ENCODE measurements at places on chromosomes 16 and 17.

GRCh38 chr16:85350973-85351372 lies 238.7 kb upstream of the CIBAR2 start:
- DNase-seq = no peak

DNA sequence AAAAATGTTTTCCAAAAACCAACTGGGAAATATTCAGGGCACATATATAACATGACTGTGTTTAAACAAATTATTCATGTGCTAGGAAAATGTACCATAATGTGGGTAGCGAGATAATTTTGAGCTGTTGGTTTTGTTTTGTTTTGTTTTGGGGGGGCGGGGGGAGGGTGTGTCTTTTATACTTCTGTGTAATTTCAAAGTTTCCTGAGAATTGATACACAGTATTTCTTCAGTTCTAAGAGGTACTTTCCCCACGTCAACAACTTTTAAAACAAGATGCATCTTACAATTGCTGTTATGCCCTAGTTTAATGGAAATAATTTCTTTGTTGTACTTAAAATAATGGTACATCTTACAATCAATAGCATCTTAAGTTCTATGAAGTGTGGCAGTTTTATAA lies 99.7 kb upstream of the RPRML start:
- DNase-seq = no peak

GRCh38 chr17:60381958-60382357 lies 10.0 kb downstream of the USP32 start:
- no peak for DNase-seq

DNA sequence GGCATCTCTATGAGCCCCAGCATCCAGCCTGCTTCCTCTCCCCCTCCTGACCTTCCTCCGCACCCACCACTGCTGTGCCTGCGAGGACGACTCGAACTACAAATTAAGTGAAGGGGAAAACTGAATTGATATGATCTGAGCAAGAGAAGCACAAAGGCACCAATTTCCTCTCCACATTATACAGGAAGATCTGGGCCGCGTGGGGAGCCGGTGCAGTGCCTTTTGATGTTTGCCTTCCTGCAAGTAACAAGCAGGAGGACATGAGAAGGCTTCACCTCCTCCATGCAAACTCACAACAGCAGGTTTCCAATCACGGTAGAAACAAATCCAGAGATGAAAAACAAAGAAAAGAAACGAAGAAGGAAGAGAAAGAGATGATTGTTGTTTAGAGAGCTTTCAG lies 57.8 kb upstream of the MMP2 start:
- no peak for DNase-seq

DNA sequence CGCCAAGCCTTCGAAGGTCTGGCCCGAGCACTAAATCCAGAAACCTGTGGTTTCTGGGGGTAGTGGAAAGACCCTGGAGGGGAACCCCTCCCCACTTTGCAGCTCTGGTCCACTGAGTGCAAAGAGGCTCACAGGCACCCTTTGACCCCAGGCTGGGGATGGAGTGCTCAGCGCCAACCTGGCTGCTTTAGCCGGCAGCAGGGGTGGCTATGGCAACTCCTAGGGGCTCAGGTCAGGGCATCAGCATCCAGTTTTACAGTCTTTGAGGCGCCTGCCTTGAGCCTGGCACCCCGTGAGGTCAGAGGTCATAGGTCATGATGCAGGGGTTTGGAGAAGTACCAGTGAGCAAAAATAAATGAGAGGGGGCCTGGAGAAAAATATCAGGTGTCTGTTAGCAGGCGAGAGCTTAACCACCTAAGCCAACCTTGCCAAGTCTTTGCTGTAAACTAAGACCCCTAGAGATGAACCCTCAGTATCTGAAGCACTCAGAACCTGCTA lies 17.9 kb downstream of the CA7 start:
- DNase-seq = no peak

GRCh38 chr17:8392674-8393469 lies 4.8 kb downstream of the RNF222 start:
- no peak for DNase-seq

DNA sequence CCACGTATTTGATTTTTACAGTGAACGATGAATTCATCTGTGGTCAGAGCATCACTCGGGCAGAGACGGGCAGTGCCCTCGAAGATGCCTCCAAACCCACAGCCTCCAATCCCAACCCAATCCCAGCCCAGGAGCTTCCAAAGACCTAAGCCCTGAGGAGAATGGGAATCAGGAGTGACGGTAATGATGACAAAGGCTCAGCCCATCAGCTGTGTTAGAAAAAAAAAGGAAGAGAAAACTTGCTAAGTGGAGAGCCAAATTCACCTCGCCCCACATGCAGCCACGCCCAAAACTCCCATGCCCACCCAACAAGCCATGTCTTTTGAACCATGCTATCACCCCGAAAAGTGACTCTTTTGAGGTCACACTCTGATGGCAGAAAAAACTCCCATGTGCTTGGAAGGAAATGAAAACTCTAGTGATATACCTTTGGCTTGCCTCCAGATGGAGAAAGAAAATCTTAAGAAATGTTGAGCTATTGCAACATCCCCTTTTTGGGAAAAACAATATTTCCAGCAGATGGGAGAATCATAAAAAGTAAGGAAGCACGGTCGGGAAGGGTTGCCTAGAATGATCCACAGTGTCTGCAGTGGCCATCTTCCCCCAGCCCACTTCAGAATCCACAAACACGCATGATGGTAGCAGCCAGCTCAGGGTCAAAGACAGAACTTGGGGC lies 37.7 kb downstream of the XYLT1 start:
- DNase-seq = no peak

DNA sequence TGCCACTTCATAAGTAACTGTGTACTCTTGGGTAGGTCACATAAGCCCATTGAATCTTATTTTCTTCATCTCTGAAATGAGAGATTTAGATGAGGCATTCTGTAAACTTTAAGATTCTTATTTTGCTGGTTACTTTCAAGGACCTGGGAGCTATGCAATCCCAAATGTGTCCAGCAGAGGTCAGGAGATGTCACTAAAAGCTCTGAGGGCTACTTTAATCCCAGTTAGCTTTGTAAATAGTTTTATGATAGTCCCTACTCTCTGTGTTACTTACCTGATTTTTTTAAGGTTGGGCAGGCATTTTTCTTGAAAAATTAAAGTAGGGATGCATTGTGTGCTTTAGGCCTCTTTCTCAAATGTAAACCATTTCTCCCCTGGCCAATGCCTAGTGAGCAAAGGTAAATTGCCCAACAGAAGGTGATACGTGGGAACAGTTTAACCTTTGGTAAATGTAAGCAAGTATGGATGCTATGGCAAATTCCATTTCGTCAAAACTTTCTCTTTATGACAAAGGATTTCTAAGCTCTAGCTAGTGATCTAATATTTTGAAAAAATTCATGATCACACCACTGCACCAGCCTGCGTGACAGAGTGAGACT lies 57.1 kb upstream of the WSB1 start:
- DNase-seq = peak; percentile 62

DNA sequence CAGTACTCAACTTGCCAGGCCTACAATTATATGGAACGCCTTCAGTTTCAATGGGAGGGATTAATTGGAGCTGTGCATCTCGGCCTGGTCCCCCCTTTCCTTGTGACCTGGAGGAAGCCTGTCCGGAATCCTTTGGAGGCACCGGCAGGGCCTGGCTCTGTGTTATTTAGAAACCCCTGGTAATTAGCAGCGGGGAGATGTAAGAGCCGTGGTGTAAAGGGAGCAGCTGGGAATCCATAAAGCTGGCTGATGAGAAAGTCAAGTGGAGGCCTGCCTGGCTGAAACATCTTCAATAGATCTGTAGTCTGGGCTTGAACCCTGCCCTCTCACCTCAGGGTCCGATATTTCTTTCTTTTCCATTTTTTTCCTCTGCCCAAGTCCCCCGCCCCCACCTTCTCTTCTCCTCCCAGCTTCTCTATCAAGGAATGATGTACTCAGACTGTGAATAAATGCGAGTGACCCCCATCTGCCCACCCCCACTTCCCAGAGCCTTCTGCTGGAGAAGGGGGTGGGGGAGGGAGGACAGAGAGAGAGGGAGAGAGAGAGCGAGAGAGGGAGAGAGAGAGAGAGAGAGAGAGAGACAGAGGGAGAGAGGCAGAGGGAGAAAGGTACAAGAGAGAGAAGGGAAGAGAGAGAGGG lies 495.5 kb upstream of the ZFHX3 start:
- DNase-seq = no peak

- no peak for DNase-seq
These were observed 85.1 kb downstream of the LITAF start for GRCh38 chr16:11501632-11502031.

DNA sequence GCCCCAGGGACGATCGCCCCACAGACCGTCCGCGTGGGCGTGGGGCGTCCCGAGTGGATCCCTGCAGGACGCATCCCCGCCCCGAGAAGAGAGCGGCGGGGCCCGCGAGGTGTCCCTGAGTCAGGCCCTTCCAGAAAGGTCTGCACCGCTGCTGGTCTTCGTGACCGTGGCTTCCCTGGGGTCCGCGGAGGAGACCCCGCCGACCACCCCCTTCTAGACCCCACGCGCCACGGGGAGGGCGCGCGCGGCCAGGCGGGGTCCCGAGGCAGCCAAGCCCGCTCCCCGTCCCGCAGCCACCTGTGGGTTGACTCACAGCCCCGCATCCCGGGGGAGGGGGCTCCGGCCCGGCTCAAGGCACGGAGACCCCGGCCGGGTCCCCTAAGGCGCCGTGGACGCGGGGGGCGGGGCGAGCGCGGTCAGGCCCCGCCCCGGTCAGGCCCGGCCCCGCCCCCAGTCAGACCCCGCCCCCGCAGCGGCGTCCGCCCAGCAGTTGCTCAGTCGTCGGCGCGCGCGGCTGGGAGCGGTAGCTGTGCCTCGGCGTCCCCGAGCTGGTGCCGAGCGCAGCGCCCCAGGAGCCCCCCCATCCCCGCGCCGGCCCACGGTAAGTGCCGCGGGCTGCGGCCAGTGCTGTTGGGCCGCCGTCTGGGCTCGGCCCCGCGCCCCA lies at the start of gene BAIAP3:
BAIAP3 (plus strand) TSS at position 497 of the 664 bp plus-strand sequence. CDS start 4,905 bp downstream, outside the sequence.
- DNase-seq = no peak

- no peak for DNase-seq
These were observed 753.9 kb upstream of the EEF2KMT start for GRCh38 chr16:5851393-5851982.

DNA sequence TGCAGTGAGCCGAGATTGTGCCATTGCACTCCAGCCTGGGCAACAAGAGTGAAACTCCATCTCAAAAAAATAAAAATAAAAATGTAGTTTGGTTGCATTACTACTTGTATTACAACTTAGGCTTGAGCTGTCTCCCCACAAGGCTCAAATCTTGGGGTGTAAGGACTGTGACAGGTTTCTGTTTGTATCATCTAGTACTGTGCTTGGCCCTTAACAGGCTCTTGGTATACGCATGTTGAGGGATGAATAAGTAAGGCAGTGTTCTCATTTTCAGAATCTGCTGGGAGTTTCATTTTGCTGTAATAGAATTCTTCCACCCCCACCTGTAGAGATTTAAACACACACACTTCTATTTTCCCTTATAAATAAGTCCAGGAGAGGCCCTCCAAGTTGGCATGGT lies 289.4 kb upstream of the EEF2KMT start:
- no peak for DNase-seq

GRCh38 chr16:62014319-62014923 lies 21.8 kb downstream of the CDH8 start:
- no peak for DNase-seq

DNA sequence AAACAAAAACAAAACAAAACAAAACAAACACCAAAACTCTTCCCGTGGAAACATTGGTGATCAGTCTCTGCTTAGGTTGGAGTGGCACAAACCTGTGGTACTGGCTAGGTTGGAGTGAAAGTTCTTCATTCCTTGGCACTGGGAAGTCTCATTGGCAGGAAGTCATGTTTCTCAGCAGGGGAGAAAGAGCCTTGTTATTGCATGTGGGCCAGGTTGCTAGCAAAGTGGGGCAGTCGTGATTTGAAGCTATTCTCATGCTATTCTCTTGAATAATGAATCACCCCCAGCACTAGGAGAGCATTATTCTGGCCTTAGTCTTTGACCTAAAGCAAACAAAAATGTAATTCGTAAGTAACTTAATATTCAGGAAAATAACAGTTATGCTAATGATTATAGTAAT lies 24.3 kb upstream of the B4GALNT2 start:
- no peak for DNase-seq

GRCh38 chr17:74919440-74920305 lies 3.4 kb downstream of the USH1G start:
- DNase-seq = no peak

DNA sequence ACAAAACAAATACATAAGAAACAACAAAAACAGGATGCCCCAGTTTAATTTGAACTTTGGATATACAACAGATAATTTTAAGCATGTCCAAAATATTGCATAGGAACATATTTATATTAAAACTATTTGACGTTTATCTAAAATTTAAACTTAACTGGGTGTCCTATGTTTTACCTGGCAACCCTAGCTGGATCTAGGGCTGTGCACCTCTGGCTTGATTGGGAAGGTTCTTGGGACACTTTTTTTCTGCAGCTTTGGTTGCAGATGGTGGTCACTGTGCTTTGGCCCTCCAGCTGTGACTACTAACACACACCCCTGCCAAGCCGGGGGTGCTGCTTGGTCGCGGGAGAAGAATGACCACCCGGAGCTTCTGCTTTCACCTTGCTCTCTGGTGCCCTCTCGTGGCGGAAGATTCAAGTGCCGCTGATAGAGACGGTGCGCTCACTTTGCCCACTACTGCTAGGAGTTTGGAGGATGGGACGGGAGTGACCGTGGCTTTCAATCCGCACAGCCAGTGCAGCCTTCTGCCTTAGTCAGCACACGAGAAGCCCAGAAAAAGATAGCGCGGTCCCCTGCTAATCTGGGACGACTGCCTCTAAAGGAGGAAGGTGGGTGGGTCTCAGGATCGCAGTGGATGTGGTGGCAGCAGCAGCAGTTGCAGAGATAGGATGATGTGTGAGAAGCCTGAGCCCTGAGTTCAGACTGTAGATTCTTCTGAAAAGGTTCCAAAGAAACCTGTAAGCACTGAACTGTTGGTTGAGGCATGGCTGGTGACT lies 6.7 kb downstream of the SPACA3 start:
- DNase-seq = peak; percentile 7

- no peak for DNase-seq
These were observed 2.8 kb upstream of the ACSF3 start for GRCh38 chr16:89090669-89091426.

DNA sequence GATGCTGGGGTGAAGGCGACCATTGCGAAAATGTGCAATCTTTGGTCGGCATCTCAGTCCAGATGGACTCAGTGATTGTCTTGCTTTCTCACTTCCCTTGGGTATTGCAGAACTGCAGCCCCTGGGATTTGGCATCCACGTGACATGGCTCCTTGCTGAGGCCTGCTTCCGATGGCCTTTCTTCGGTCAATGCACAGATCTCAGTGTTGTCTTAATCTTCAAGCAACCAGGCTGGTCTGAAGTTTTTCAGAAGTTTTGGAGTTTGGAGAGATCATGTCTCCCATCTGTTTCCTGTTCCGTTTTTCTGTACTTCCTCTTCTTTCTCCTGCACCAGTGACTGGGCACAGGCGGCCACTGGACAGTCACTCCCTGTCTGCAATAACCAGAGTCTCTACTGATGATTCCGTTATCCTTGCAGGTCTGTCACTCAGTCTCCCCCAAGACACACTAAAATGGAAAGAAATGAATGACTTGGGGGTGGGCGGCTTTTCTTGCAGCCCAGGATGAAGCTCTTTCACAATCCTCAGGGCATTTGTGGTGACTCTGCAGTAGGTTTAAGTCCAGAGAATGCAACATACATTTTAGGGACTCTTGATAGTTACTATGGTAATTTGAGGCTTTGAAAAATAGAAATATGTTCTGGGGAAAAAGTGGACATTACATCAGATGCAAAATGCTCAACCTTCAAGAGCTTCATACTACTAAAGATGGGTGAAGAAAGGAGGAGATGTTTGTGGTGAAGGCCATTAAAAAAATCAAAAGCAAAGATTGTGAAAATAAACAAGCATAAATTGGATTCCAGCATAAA lies 106.3 kb upstream of the ZFHX3 start:
- DNase-seq = peak; percentile 79

- DNase-seq = no peak
These were observed 2.8 kb downstream of the STAT5A start for GRCh38 chr17:42291129-42291528.

- no peak for DNase-seq
These were observed 1418.8 kb downstream of the CDH11 start for GRCh38 chr16:63702981-63703590.
